Activated CD4-positive, alpha-beta T cell treated with anti-CD3 and anti-CD28 coated beads, Interleukin-2, amount 10 ng/mL, durations not matched to agents 24 days and 14 days (primary cell): ENCODE measurements at places on chromosomes 2 and 18. TPM values are rescaled to one million over a fixed set of nuclear protein-coding genes. Genes with fewer than 3 reads are reported as not detected.

Gene TNFRSF11A
- total RNA-seq: 14.0 and 16.4 TPM in 2 replicates

Gene REG1B
- not detected in 2 replicates for total RNA-seq

DNA sequence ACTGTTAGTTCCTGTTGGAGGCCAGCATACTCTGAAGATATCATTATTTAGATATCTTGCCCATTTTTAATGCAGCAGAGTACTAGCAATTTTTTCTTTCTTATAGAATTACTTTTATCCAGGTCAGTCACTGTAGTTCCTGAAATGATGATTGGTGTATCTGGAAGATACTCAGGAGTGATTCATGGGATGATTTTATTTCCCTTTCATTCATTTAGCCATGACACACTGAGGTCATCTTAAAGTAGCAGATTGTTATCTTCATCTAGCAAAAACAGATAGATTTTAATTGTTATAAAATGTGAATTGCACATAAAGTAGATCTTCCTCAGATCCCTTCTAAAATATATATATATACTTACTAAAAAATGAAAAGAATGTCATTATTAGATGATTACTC lies 109.1 kb downstream of the PIK3C3 start:
- peaks cover 4% of the 10 kb centered on the region for H3K4me1 ChIP-seq
- peaks cover 40% of the 10 kb centered on the region for H3K36me3 ChIP-seq
- no peak overlapping the region for H3K27ac ChIP-seq

DNA sequence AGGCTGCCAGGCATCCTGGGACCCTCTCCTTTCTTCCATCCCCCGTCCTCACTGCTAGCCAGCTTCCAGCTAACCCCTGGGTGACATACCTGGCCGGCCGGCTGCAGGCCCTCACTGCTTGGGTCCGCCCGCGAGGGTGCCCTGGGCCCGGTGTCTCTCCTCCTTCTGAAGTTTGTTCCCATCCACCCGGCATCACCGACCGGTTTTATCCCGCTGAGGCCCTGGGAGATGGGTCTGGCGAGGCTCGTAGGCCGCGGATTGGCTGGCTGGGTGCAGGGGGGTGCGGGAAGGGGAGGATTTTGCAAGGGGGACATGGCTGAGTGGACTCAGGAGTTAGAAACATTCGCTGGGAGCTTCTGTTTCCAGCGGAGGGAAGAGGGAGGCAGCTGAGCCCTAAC lies at the start of gene PAX8:
Gene PAX8, minus strand, starts transcription at position 180 of the 398 bp plus-strand sequence. CDS start 527 bp downstream, outside the sequence.
- H3K4me3 ChIP-seq: no peak within 1 kb of the TSS
- H3K4me1 ChIP-seq: peaks cover 7% of the 10 kb centered on the region
- peaks cover 74% of the 10 kb centered on the region for H3K27me3 ChIP-seq

Gene GALNT1
- 47.0 and 50.8 TPM in 2 replicates for total RNA-seq
